GM10248 (cell line): ENCODE measurements at places on chromosomes 3 and 15.
A peak's percentile ranks its signal among the peaks of the same experiment; 100 is the strongest.

DNA sequence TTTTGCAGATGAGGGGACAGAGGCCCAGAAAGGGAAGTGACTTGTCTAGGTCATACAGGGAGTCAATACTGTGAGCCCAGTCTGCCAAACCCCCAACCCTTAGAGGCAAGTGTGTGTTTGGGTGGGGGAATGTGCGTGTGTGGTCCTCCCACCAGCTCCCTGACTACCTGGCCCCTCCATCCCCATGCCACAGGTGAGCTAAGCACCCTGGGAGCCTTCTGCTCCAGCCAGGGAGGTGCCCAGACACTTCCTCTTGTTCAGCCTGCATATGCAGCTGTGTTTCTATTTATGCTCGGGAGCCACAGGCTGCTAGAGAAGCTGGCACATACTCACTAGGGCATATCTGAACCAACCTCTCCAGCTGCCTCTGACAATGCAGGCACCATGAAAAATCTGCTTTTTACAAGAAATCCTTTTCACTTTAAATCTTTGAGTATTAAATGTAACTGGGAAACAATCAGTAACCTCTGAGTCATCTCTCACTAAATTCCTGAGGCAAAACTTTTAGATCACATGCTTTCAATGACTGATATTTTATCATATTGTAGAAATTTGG is 20.7 kb downstream of the TBC1D2B start:
- no peak for DNase-seq

DNA sequence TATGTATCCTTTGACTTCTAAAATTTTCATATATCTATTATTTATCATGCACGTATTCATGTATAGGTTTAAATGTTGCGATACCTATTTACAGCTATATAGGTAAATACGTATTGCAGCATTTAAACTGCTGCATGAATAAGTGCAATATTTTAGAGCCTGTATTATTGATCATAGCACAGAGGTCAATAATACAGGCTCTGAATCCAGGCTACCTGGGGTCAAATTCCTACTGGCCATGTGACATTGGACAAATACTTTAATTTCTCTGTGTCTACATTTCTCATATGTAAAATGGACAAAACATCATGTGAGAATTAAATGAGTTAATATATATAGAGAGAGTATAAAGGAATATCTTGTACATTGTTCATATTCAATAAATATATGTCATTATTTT is 352.9 kb upstream of the ROBO2 start:
- DNase-seq, result no peak

DNA sequence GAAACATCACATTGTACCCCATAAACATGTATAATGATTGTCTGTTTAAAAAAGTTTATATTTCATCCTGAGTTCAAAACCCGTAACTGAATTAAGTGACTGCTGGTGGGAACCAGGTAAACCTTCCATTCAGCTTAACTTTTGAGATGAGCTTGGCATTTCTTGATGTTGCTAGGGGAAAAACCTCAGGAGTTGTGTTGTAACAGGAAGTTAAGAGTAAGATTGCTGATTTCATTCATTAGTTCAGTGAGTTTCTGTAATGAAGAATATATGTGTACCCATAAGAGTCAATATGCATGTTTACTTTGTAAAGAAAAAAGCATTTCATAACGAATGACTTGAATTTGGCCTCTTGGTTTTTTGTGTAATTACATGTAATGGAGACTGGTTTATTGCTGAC is 32.5 kb downstream of the CTSH start:
- DNase-seq, result no peak

- DNase-seq, result no peak
These were observed 873.0 kb upstream of the NR2F2 start for GRCh38 chr15:95457520-95457919.

GRCh38 chr3:131630097-131630496 is 127.3 kb upstream of the MRPL3 start:
- peak; percentile 52 for DNase-seq
